Testis (tissue), 5 donors: ENCODE measurements at places on chromosomes 3 and 15. TPM values are rescaled to one million over a fixed set of nuclear protein-coding genes. Genes with fewer than 3 reads are reported as not detected.

DNA sequence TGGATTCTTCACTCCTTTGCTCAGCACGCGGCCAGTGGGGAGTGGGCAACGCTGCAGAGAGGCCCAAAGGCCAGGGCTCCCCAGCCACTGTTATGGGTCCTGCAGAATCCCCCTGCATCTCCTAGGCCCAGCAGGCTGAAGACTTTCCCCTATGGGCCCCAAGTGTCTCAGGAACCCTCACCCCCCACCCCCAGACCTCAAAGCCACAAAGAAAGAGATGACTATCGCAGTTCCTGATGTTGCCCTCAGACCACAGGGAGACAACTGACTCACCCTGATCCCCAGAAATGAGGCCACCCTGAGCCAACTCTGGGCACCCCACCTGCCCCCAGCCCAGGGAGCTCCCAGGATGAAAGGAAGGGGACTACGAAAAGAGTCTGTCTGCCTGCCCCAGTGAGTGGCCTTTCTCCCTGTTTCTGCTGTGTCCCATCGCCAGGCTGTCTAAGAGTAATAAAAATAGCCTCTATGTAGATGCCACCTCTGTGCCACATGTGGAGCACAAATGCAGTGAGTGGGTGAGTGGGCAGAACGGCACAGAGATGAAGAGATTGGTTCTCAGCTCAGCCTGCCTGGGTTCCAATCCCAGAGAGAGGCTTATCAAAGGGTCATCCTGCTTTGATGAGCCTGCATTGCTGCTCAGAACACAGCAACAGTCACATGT is 283.0 kb downstream of the UACA start:
- DNase-seq = no peak

DNA sequence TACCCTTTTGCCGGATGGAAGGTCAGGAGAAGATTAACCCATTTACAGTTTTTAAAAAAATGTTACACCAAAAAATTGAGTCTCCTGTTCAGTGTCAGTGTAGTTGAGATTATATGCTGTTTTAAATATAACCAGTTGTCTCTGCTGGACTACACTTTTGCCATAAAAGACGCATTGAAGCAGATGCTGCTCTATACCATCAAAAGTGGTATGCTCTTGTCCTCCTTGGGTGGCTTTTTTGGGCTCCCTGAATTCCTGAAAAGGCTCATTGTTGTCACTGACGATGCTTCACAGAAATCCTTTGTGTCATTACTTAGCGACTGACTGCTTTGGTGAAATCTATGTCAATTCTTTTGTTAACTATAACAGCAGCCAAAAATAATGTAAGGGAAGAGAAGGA is 133.9 kb upstream of the SKOR1 start:
- no peak for DNase-seq

- DNase-seq = no peak
Measured at GRCh38 chr15:67468416-67468815, 52.5 kb upstream of the C15orf61 start.

DNA sequence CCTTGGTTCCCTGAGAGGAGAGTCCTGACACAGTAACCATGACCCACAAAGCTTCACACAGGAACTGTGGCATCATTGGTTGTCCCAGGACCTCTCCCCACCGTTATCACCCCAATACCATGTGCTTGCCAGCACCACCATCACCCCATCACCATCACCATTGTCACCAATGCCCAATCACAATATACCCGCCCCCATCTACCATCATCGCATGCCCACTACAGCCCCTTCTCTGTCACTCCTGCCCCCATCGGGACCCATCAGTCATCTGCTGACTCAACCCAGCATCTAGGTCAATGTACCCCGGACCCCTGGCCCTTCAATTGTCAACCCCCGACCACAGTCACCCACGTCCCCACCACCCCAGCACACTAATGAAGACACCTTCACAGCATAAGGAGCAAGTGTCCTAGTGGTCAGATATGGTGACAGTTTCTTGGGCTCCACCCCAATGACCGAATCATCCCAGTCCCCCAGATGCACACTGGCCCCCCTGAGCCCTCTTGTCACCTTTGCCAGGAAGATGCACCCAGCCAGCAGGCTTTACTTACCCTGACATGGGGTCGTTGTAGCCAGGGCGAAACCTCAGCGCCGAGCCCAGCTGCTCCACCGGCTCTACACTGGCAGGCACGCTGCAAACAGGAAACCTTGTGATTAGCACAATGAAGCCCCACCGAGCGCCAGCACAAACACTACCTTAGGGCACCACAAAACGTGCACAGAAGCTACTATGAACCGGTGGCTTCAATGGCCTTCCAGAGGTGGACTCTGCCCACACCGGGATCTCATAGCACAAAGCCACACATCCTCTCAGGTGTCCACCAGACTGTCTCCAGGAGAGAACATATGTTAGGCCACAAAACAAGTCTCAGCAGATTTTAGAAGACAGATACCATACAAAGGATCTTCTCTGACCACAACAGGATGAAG is 25.1 kb downstream of the SHISA5 start:
- DNase-seq = no peak

GRCh38 chr3:172987273-172987672 is 153.8 kb downstream of the SPATA16 start:
- DNase-seq = peak; percentile 23

ADAMTS17 gene
- 17.8 TPM for total RNA-seq

TADA3 gene
- total RNA-seq = 123 TPM

GRCh38 chr3:105719791-105720190 is 149.0 kb downstream of the CBLB start:
- DNase-seq = no peak

- no peak for DNase-seq
Measured at GRCh38 chr15:52011711-52012144, 7.3 kb upstream of the MAPK6 start.

DNA sequence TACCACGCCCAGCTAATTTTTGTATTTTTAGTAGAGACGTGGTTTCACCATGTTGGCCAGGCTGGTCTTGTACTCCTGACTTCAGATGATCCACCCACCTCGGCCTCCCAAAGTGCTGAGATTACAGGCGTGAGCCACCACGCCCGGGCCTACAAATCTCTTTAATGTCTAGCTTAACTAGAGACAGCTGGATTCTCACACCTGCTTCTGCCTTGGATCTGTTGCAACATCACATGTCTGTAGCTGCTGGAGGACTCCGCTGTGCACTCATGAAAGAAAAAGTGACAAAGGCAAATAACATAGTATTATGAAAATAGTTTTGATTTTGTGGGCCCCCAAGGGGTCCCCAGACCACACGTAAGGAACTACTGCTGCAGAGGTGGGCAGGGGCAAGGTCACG is 85.9 kb downstream of the NCEH1 start:
- no peak for DNase-seq

DNA sequence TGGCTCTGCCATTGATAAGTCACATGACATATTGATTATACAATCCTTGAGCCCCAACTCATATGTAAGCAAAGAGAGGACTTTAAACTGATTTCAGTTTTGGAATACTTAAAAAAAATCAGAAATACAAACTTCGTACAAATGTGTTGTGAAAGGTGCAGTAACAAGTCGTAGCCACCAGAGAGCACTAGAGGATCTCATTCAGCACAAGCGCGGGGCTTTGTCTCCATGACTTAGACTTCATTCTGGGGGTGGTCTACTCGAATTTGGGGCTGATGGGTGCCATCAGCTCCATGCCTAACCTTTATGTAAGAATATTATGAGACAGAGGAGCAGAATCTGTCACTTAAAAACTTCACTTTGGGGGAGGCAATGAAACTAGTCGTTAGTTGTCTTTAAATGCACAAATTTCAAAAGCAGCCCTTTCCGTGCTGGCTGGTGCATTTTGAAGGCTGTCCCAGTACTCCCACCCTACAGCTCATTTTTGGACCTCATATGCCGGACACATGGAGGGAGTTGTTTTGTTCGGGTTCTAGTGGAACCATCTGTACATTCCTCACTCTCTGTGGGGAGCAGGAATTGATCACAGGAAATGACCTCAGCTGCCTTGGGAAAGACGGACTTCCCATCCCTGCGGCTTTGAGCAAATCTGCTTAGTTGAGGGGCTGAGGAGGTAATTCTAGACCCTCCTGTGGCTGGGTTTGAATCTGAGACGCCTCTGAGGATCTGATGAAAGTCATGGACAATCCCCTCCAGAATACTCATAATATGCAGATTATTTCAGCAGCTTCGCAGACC is 27.5 kb upstream of the MASP1 start:
- peak; percentile 79 for DNase-seq

DNA sequence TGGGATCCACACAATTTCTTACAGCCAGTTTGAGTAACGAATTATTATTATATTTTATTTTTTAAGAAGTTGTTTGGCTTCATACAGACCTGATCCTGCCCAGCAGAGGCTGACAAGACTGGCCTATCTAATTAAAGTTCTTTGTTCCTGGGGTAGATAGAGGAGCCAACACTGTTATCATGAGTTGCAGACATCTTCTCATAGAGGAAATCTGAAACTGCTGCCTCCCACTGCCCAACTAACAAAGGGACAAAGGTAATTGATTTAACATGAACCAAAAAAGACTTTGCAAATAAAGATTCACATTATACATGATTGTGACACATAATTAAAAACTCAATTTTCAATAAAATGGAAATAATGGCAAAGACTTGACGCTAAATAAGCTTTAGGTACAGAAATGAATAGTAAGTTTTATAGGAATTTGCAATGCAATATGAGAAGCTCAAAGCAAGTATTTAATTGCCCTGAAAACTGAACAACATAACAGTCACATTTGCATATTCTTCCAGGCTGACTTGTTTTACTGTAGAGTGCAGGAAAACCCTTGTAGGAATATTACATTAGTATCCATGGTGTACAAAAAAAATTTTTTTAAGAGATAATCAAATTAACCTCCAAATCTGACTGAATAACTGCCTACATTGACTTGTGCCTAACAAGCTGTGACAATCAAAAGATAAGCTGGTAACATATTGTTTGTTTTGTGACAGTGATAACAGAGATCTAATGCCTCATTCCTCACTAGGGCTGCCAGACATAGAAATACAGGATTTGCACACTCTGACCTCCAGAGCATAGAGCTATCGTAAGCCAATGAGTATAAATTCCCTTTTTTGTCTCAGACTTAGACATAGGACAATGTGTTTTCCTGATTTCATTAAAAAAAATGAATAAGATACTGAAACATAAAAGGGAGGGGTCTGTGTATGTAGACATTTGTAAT is 273.2 kb downstream of the MFSD1 start:
- no peak for DNase-seq

CMTM8 gene
- 6.8 TPM for total RNA-seq

FYTTD1 gene
- total RNA-seq = 83.6 TPM

DNA sequence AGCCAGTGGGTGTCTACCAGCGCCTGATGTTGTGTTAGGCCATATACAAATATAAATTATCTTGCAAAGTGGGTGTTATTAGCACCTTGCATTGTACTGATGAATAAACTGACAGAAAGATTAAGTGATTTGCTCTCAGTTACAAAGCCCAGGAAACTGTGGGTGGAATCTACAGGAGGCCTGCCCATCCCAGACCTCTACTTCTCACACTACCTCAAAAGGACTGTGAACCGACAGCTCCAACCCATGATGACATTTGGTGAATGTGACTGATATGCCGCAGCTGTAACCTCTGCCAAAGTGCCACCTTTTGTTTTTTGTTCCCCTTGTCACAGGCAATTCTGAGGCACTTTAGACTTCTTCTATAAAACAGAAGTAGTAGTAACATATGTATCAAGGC is 43.7 kb upstream of the KCNMB2 start:
- DNase-seq = no peak

DNA sequence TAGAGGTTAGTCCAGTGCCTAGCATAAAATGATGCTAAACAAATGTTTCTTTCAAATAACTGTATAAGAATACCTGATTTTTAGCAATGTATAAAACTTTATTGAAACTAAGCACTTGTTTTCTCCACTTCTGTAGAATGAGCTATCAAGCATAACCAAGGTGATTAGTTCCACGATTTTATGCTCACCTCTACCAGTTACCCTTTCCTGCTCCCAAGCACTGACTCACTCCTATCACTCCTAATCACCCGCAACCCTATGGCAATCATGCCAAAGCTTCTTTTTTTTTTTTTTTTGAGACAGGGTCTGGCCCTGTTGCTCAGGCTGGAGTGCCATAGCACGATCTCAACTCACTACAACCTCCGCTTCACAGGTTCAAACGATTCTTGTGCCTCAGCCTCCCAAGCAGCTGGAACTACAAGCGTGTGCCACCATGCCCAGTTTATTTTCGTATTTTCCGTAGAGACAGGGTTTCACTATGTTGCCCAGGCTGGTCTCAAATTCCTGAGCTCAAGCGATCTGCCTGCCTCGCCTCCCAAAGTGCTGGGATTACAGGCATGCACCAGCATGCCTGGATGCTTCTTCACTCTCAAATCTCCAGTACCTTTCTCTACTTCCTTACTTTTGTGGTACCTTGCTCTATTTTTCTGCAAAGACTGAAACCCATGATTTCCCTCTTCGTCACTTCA is 3.9 kb downstream of the HSPBAP1 start:
- DNase-seq = no peak

DNA sequence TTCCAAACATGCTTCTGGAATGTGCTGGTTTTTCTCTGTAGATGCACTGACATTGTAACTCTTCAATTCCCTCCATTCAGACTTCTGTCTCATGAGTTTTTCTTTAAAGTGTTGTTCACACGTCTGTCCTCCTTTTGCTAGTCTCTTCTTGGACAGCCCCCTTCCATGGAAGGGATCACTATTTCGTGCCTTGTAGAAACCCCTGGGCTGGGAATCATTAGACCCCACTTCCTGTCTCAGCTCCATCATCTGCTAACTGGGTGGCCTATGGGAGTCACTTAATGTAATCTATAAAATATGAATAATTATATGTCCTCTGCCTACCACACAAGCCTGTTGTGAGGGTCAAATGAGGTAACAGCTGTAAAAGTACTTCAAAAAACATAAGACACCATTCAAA is 110.6 kb downstream of the THSD4 start:
- DNase-seq = no peak

DNA sequence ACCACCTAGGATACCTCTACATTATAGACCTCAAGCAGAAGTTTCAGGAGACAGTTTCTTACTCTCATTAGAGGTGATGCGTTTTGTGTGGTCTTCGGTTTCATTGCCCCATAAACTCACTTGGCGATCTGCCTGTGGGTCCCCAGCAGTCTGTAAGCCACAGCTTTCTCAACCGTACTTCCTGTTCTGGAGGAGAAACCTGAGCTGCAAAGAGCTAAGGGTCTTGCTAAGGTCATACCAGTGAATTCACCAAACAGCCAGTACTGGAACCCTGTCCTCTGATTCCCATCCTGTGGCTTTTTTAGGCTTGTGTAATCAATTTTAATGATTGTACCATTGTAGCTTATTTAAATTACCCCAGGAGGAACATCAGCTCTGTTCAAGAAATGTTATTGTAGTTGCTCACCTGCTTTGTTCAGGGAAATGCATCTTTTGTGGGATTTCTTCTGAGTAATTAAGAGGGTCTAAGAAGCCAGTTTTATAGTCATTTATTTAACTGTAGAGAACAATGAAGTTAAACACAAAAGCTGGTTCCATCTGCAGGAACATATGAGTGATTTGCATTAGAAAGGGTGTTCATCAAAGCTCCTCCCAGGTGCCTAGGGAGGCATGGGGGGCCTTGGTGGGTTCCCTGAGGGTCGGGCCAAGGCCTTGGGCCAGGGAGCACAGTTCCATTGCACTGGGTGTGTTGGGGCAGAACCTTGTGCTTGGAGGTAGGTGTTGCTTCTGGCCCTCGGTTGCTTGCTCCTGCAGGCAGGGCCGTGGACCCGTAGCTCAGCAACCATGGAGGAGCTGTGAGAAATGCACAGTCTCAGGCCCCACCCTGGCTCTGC is 69.6 kb downstream of the APBA2 start:
- DNase-seq = no peak
